H4 (cell line): ENCODE measurements at places on chromosomes 4 and X.

GRCh38 chrX:47814851-47815250 lies 21.9 kb upstream of the ZNF81 start:
- DNase-seq: no peak

GRCh38 chr4:128553686-128554515 lies 255.6 kb upstream of the JADE1 start:
- no peak for DNase-seq

DNA sequence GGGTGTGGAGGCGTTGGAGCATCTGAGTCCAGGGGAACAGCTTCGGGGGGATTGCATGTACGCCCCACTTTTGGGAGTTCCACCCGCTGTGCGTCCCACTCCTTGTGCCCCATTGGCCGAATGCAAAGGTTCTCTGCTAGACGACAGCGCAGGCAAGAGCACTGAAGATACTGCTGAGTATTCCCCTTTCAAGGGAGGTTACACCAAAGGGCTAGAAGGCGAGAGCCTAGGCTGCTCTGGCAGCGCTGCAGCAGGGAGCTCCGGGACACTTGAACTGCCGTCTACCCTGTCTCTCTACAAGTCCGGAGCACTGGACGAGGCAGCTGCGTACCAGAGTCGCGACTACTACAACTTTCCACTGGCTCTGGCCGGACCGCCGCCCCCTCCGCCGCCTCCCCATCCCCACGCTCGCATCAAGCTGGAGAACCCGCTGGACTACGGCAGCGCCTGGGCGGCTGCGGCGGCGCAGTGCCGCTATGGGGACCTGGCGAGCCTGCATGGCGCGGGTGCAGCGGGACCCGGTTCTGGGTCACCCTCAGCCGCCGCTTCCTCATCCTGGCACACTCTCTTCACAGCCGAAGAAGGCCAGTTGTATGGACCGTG lies 2.2 kb downstream of the AR start:
- peak; percentile 9 for DNase-seq

- DNase-seq: peak; percentile 30
Observed at GRCh38 chrX:44874420-44875184, 1.6 kb downstream of the KDM6A start.

GRCh38 chrX:41559235-41560052 lies 112.3 kb downstream of the NYX start:
- DNase-seq: peak; percentile 69

DNA sequence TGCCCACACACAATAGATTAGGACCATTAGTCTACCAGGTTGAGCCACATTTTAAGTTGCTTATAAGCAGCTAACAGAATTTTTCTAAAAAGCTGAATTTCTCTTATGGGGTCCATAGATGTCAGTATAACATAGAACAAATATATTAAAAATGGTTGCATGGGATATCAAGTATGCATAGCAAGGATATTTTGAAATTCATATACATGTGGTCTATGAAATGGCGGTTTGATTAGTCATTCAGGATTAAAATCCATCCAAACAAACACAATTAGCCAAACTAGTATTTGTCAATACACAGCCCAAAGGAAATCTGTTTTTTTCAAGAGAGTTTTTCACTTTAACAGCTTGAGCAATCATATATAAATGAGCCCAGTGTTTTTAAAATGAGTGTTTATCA lies 33.5 kb upstream of the AMOT start:
- DNase-seq: peak; percentile 16

DNA sequence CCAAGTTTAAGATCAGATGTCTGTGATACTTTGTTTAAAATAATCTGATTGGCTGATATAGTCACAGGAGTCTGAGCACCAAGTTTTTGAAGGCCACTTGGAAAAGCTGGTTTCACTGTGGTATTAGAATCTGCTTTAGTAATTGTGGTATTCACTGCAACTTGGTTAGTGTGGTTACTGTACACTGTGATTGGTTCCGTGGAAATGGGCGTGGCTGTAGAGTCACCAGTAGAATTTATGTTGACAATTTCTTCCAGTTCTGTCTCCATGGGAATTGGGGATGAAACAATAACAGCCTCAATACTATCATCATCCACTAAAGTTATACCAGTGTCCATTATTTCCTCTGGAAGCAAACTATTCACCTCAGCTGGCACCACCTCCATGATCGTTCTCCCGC lies 26.2 kb downstream of the LIN54 start:
- peak; percentile 68 for DNase-seq

- no peak for DNase-seq
Observed at GRCh38 chr4:124173912-124174311, 538.6 kb downstream of the ANKRD50 start.

- no peak for DNase-seq
Observed at GRCh38 chr4:13263967-13264525, 220.1 kb downstream of the RAB28 start.

DNA sequence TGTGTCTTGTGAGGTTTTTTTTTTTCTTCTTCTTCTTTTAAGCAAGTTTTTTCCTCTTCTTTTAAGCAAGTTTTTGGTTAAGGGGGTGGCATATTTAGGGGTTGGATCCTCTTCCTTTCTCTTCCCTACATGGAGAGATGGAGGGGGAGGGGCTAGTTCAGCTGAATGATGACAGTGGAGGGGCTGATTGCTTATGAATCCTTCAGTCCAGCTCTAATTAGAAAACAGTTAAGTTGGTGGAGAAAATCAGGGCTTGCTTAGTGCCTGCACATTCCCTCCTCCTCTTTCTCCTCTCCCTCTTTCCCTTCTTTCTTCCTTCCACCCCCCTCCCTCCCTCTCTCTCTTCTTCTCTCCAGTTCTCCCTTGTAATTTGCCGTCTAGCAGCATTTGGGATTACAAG lies 4.4 kb upstream of the HAND2 start:
- DNase-seq: no peak

DNA sequence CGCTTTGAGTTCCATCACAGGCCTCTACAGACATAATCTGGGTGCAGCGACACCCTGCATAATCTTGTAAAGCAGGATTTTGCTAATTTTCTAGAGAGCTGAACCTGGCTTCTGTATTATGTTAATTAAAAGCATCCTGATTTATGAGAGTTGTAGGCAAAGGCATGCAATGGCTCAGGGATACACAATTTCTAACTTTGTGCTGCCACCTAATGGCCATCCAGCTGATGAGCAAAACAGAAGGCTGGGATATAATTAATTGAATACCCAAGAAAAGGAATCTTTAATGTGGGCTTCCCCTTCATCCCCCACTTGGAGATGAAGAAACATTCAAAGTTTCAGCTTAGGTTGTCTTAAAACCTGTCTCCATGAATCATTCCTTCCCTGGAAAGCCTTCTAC lies 78.1 kb downstream of the BMP15 start:
- no peak for DNase-seq

GRCh38 chrX:7362111-7362510 lies 214.2 kb upstream of the PUDP start:
- no peak for DNase-seq

- no peak for DNase-seq
Observed at GRCh38 chrX:135416546-135416945, 5.2 kb upstream of the SMIM10L2A start.

GRCh38 chrX:140467211-140467610 lies 37.7 kb downstream of the SOX3 start:
- no peak for DNase-seq

DNA sequence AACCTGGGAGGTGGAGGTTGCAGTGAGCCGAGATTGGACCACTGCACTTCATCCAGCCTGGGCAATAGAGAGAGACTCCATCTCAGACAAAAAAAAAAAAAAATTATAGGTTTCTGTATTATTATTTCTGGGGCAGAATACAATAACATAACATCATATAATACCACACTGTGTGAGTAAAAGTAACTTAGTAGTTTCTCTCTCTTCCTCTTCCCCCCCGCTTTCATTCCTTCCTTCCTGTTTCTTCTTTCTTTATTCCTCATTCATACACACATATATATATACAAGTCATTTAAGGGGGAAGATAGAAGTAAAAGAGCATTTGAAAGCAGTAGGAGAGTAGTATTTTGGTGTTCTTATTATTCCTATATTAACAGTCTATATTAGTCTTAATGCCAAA lies 55.9 kb upstream of the FHDC1 start:
- no peak for DNase-seq

DNA sequence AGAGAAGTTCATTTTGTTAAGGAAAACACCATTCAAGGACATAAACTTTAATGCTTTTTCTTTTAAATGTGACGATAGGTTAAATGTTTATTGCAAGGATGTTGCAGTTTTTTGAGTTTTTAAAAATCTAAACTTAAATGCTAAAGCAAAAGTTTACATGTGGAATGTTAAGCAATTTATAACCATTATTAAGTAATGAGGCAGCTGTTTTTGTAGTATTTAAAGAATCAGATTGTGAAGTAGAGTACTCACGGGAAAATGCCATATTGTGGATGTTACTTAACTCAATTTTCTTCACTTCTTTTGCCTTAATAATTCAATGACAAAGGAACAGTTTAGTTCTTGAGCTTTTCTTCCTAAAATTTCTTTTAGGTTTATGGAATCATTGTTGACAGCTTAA lies 43.5 kb downstream of the UBE2K start:
- DNase-seq: no peak

GRCh38 chr4:74671080-74671698 lies 123.1 kb downstream of the BTC start:
- DNase-seq: peak; percentile 71

DNA sequence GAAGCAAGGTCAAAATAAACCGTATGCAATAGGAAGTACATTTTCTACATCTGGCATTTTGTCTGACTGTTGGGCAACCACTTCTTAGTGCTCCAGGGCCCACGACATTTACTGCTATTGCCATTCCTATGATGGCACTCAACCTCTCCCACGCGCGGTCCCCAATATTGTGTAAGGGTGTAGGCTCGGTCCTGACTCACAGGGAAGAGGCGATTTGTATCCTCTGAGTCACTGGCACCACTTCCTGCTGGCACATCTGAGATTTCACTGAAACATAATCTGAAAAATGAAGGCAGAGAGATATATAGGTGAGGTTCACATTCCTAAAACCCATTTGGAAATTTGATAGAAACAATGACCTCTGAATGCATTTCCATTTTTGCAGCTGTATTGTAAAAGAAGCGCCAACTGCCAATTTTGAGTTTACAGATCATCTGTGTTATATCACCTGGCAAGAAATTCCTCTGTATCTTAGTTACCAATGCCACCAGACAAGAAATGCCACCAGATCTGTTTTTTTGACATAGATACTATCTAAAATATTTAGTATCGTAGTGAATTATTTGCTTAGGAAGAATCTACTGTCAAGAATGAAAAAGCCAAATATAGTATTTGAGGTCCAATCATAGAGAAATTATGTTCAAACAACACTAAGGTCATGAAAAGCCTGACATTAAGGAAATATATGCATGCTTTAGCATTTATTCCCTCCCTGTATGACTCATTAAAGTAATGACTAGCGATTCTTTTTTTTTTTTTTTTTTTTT lies 9.8 kb downstream of the EREG start:
- DNase-seq: peak; percentile 91

DNA sequence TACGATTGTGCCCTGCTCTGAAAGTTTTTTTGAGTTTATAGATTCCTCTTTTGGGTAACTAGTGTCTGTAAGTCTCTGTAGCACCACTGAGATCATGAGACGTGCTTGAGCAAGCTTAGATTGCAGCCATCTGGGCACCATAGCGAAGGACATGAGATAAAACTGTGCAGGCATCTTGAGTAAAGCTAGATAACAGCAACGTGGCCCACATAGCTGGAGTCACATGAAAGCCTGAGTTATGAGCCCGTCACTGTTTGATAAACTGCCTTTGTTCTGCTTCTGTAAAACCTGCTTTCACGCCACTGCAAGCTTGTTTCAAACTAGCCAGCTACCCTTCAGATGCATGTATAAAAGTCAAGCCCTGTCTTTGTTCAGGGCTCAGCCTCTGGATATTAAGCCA lies 359.1 kb upstream of the CXorf51A start:
- DNase-seq: no peak

GRCh38 chr4:6221851-6222760 lies 21.8 kb upstream of the JAKMIP1 start:
- DNase-seq: no peak

GRCh38 chrX:63686878-63687714 lies 97.9 kb downstream of the ARHGEF9 start:
- DNase-seq: peak; percentile 32

GRCh38 chr4:38837849-38838248 lies 18.8 kb downstream of the TLR6 start:
- no peak for DNase-seq

- DNase-seq: no peak
Observed at GRCh38 chr4:101556842-101557241, 209.5 kb upstream of the PPP3CA start.

DNA sequence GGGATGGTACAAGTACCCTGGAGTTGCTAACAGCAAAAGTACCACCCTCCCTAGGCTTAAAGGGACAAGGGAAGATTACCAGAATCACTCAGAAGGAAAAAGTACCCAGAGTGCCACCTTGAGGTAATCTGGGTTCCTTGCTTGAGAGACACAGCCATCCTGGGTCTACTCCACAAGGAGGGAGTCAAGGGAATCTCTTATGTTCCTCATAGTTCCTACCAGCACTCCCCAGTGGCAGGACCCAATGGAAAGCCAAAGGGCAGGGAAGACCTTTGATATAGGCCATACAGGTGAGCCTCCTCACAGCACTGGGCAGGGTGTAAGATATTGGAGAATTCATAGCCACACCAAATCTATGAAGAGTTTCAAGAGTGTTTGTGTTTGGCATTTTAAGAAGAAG lies 5.7 kb downstream of the IL2 start:
- DNase-seq: peak; percentile 45

GRCh38 chrX:69015564-69016292 lies 149.5 kb downstream of the PJA1 start:
- DNase-seq: no peak

GRCh38 chrX:36577006-36577405 lies 431.2 kb upstream of the FAM47C start:
- no peak for DNase-seq

- DNase-seq: peak; percentile 69
Observed at GRCh38 chrX:53435997-53436396, 1.8 kb upstream of the HSD17B10 start.

GRCh38 chrX:109911046-109911445 lies 91.9 kb upstream of the TMEM164 start:
- no peak for DNase-seq

GRCh38 chrX:69126642-69127041 lies 38.6 kb downstream of the PJA1 start:
- peak; percentile 48 for DNase-seq

DNA sequence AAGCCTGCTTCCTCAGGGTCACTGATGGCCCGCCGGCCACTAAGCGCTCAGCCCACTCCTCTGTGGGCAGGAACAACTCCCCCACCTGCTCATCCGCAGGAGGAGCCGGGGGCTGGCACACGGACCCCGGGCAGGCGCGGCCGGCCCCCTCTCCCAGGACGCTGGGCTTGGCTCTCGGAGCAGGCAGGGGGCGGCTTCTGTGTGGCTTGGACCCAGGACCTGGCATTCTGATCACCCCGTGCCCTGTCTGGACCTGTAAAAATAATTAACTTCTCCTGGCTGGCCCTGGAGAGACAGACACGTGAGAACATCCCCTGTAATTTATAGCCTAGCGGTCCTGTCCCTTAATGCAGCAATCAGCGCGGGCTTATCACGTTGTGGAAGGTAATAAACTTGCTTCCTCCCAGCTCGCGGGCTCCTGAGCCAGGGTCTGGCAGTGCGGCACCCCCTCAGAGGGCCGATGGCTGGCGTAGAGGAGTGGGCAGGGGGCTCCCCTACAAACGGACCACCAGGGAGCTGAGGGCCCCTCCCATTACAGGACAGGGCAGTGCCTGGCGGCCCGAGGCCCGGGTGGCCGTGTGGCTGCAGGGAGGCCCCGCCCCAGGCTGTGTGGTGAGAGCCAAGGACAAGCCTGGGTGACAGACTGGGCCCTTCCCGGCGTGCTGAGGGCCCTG lies 84.5 kb upstream of the NKX1-1 start:
- DNase-seq: no peak
